ENCODE measurements at places on chromosomes 13 and 19.

DNA sequence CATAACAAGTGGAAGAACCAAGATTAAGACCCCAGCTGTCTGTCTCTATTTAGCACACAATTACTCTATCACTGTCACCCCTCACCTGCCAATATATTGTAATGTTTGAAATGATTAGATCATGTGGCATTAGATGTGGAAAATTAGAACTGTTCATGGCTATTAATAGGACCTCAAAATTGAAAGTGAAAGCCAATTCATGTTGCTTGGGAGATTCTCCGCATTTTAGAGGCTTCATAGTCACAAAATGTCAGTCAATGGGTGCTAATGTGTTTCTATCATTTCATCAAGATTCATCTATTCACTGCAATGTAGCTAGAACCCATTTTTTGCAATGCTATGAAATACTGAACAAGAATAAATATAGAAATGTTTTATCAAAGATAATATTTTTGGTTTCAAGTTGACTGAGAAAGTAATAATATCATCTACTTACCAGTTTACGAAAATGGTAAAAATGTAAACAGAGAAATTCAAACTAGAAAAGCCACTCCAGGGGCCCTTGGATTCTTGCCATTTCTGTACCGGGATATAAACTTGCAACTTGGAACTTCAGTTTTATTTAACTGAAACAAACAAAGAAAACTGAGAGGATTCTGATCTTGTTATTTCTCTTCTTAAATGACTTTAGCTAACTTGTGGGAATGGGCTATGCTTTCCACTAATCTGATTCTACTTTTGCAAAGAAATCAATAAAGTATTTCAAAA lies 388.6 kb downstream of the DCT start:
- H3K4me1 ChIP-seq, result no peaks in the 10 kb centered on the region
- no peak overlapping the region for H3K4me3 ChIP-seq
- DNase-seq, result no peak
- H3K27ac ChIP-seq, result no peak overlapping the region
- no peaks in the 10 kb centered on the region for H3K36me3 ChIP-seq
- no peaks in the 10 kb centered on the region for H3K27me3 ChIP-seq

DNA sequence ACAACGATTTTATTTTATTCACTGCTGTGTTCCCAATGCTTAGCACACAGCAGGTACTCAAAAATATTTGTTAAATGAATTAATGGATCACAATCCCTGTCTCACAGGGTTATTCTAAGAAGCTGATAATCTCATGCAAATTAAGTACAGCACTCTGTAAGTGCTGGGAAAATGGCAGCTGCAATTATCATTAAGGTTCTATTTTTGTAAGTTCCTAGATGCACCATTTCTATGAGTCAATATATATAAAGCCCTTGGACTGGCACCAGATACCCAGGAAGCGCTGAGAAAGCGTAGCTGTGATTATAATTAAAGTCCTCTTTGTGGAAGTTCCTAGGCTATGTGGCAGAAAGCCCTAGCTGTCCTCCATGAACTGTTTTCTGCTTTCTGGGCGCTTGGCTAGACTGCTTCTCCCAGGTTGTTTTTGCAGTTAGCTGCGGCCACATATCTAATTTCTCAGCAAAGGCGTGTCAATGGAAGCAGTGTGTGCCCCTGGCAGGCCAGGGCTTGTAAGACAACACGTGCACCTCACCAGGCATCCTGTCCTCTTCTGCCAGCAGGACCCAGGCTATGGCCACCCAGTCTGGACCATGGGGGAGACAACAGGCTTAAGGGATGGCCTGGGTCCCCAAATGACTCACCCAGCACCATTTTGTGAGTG lies 5.2 kb upstream of the SRRM5 start:
- no peaks in the 10 kb centered on the region for H3K27me3 ChIP-seq
- no peak overlapping the region for H3K4me3 ChIP-seq
- H3K27ac ChIP-seq, result no peak overlapping the region
- no peak for DNase-seq
- H3K36me3 ChIP-seq, result no peaks in the 10 kb centered on the region

GRCh38 chr19:10797541-10798256 lies 38.3 kb downstream of the TMED1 start:
- no peak for DNase-seq
- no peaks in the 10 kb centered on the region for H3K27me3 ChIP-seq
- H3K4me1 ChIP-seq, result no peaks in the 10 kb centered on the region

DNA sequence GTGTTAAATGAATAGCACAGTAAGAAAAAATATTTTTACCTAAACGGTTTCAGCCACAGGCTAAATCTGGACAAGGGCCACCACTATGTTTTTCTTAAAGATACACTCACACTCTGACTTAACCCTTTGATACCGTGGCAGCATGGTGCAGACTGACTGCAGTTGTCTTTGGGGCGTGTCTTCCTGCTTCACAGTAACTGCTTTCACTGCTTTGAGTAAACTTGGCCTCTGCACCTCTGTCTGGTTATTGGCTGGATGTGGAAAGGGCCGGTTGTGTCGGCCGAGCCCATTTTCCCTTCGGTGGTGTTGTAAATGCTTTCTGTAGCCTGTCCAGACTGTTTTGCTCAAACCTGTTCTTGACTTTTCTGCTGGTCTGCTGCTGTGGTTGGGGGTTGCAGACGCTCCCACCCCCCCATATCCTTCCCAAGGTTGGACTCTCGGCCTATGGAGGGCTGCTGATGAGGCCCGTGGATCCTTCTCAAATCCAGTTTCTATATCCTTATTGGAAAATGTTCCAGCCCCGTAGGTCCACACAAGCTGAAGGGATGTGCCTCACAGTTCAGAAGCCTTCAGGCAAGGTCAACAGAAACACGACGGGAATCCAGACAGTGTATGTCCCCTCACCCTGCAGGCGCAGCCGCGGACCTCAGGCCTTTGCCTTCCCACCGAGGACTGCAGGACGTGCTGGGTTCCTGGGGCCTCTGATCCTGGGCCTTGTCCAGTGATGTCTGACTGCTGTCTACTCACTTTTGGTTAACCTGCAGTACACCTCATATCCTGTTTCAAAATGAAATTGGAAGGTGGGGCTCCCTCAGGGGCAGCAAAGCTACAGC lies 90.2 kb upstream of the RNF113B start:
- no peaks in the 10 kb centered on the region for H3K36me3 ChIP-seq
- H3K27ac ChIP-seq, result no peak overlapping the region
- H3K4me1 ChIP-seq, result no peaks in the 10 kb centered on the region
- peak; percentile 82 for DNase-seq
- no peaks in the 10 kb centered on the region for H3K27me3 ChIP-seq

DNA sequence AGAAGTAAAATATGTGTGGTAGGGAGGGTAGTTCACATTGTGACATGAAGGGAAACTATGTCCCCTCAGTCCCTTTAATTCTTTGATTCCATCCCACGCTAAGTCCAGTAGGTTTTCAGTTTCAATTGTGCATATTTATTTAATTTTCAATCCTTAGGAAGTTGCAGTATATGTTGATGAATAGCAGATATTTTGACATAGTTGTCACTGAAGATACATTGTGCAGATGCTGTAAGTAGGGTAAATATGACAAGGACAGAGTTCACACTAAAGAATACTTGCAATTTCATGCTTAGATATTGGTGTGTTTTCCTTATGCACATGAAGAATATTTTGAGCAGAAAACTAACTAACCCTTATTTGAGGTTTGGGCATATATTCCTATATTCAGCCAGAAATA lies 595.4 kb upstream of the MIR17HG start:
- DNase-seq, result no peak
- H3K36me3 ChIP-seq, result no peaks in the 10 kb centered on the region
- H3K4me3 ChIP-seq, result no peak overlapping the region
- no peak overlapping the region for H3K27ac ChIP-seq
- H3K4me1 ChIP-seq, result no peaks in the 10 kb centered on the region
- H3K27me3 ChIP-seq, result no peaks in the 10 kb centered on the region

GRCh38 chr13:47241446-47241845 lies 344.6 kb upstream of the HTR2A start:
- no peaks in the 10 kb centered on the region for H3K27me3 ChIP-seq
- H3K27ac ChIP-seq, result no peak overlapping the region
- no peaks in the 10 kb centered on the region for H3K4me1 ChIP-seq
- no peak for DNase-seq
- no peak overlapping the region for H3K4me3 ChIP-seq
- H3K36me3 ChIP-seq, result no peaks in the 10 kb centered on the region

DNA sequence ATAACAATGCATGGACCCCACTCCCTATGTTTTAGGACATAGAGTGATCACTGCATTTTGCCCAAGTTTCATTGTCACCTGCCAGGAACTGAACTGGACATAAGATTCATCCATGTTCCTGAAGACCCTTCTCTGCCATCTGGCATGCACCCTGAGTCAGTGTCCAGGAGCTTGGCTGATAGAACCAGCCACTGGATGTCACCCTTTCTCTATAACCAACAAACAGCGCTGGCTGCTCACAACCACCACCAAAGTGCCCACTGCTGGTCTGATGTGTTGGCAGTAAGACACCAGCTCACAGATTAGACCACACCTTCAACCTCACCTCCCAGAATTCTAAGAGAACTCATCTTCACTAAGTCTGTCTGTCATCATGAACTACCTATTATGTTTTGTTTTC lies 333.4 kb downstream of the ITGBL1 start:
- no peak overlapping the region for H3K27ac ChIP-seq
- H3K27me3 ChIP-seq, result no peaks in the 10 kb centered on the region
- no peak for DNase-seq
- no peaks in the 10 kb centered on the region for H3K36me3 ChIP-seq

GRCh38 chr19:2887391-2887914 lies 13.3 kb upstream of the ZNF57 start:
- peaks cover 3% of the 10 kb centered on the region for H3K27me3 ChIP-seq
- no peak overlapping the region for H3K4me3 ChIP-seq
- H3K36me3 ChIP-seq, result no peaks in the 10 kb centered on the region
- no peak overlapping the region for H3K27ac ChIP-seq
- peaks cover 4% of the 10 kb centered on the region for H3K4me1 ChIP-seq

GRCh38 chr19:38869836-38870607 lies 8.1 kb downstream of the RINL start:
- no peaks in the 10 kb centered on the region for H3K4me1 ChIP-seq
- DNase-seq, result peak; percentile 85
- H3K27me3 ChIP-seq, result no peaks in the 10 kb centered on the region
- H3K36me3 ChIP-seq, result peaks cover 55% of the 10 kb centered on the region
- peak overlapping the region; percentile 39 for H3K4me3 ChIP-seq
- H3K27ac ChIP-seq, result peak overlapping the region; percentile 68

- DNase-seq, result no peak
- H3K4me3 ChIP-seq, result no peak overlapping the region
- H3K4me1 ChIP-seq, result peaks cover 40% of the 10 kb centered on the region
- H3K27me3 ChIP-seq, result no peaks in the 10 kb centered on the region
- H3K27ac ChIP-seq, result peak overlapping the region; percentile 87
Measured at GRCh38 chr13:98730441-98730840, 22.0 kb downstream of the SLC15A1 start.

GRCh38 chr19:12868540-12869112 lies 12.6 kb downstream of the DNASE2 start:
- DNase-seq, result no peak
- H3K27me3 ChIP-seq, result peaks cover 9% of the 10 kb centered on the region
- no peak overlapping the region for H3K27ac ChIP-seq
- H3K36me3 ChIP-seq, result no peaks in the 10 kb centered on the region
- H3K4me3 ChIP-seq, result no peak overlapping the region

GRCh38 chr13:97471711-97472110 lies 37.7 kb downstream of the RAP2A start:
- no peak overlapping the region for H3K27ac ChIP-seq
- H3K4me1 ChIP-seq, result no peaks in the 10 kb centered on the region
- H3K27me3 ChIP-seq, result no peaks in the 10 kb centered on the region
- DNase-seq, result no peak
- no peaks in the 10 kb centered on the region for H3K36me3 ChIP-seq

- no peaks in the 10 kb centered on the region for H3K27me3 ChIP-seq
- DNase-seq, result no peak
- H3K4me1 ChIP-seq, result no peaks in the 10 kb centered on the region
- H3K27ac ChIP-seq, result no peak overlapping the region
- H3K4me3 ChIP-seq, result no peak overlapping the region
Measured at GRCh38 chr13:24900507-24900906, 136.5 kb downstream of the RNF17 start.

DNA sequence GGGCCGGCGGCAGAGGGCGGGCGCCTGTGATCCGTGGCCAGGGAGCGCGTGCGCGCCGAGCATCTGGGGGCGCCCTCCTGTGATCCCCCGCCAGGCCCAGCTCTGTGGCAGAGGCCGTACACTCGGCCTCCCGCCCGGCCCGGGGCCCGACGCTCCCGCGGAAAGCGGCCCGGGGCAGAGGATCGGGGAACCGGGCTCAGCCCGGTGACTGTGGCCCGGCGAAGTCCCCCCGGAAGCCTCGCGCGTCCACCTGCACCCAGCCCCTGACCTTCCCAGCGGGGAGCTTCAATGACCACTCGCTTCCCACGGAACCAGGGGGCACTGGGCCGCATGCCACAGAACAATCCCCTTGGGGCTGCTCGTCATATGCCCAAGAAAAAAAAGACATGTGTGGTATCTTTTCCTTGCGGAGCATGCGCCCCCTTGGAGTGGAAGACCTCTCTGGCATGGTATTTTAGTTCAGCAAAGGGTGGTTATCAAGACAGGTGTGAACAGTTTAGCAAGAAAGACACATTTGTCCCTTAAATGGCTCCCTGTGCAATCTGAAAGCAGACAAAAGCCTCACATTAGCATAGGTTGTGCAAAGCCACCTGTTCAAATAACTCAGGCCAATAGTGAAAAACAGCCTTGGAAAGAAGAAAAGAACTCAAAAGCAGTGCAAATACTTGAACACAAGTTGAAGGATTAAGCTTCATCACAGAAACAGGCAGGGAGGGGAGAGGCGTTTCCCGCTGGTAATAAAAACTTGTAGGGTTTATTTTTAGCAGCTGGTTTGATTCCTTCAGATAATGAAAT lies 290.9 kb upstream of the SOX21 start:
- H3K36me3 ChIP-seq, result no peaks in the 10 kb centered on the region
- H3K27me3 ChIP-seq, result peaks cover 6% of the 10 kb centered on the region
- peak; percentile 20 for DNase-seq
- H3K4me1 ChIP-seq, result no peaks in the 10 kb centered on the region

DNA sequence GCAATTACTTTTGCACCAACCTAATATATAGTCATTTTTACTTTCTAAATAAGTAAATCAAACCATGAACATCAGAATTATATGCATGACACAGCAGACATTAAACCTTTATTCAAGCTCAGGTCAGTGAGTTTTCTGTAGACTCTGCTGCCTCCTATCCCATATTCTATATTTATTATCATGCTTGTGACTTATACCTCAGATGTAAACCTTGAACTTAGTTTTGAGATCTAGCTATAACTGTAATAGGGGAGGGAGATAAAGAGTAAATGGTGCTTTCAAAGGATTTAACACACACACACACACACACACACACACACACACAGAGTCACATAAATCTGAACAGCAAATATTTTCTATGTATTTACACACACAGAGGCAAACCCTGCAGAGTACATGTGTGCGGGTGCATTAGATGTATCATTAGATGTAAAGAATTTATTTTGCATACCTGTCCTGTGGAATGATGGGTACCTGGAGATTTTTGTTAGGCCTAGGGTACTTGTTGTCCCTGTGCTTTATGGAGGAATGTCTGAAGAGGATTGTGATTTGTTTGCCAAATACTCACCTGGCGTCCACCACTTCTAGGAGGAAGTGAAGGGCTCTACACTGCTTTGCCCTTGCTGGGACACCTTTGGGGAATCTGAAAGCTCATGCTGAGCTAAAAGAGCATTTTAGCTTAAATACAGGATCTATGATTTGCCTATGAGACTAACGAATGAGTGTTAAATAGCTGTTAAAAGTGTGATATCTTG lies 521.9 kb downstream of the KLF5 start:
- no peaks in the 10 kb centered on the region for H3K27me3 ChIP-seq
- H3K4me1 ChIP-seq, result peaks cover 3% of the 10 kb centered on the region
- no peaks in the 10 kb centered on the region for H3K36me3 ChIP-seq
- peak; percentile 44 for DNase-seq
